ENCODE measurements at places on chromosomes 12 and 14. TPM values are rescaled to one million over a fixed set of nuclear protein-coding genes. Genes with fewer than 3 reads are reported as not detected.

Gene OR6C68
- total RNA-seq, result not detected

Gene GCN1
- 32.9 TPM for total RNA-seq

Gene DAO
- not detected for total RNA-seq

Gene INSM2
- not detected for total RNA-seq

Gene GALNT9
- total RNA-seq, result not detected

Measured in right cardiac atrium (tissue), 5 donors.